ENCODE measurements at places on chromosomes 13 and 19. TPM values are rescaled to one million over a fixed set of nuclear protein-coding genes. Genes with fewer than 3 reads are reported as not detected.

DNA sequence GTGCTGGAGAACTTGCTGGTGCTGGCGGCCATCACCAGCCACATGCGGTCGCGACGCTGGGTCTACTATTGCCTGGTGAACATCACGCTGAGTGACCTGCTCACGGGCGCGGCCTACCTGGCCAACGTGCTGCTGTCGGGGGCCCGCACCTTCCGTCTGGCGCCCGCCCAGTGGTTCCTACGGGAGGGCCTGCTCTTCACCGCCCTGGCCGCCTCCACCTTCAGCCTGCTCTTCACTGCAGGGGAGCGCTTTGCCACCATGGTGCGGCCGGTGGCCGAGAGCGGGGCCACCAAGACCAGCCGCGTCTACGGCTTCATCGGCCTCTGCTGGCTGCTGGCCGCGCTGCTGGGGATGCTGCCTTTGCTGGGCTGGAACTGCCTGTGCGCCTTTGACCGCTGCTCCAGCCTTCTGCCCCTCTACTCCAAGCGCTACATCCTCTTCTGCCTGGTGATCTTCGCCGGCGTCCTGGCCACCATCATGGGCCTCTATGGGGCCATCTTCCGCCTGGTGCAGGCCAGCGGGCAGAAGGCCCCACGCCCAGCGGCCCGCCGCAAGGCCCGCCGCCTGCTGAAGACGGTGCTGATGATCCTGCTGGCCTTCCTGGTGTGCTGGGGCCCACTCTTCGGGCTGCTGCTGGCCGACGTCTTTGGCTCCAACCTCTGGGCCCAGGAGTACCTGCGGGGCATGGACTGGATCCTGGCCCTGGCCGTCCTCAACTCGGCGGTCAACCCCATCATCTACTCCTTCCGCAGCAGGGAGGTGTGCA is 587 bp downstream of the S1PR4 start:
- no peaks in the 10 kb centered on the region for H3K36me3 ChIP-seq
- H3K4me3 ChIP-seq, result no peak overlapping the region
- no peaks in the 10 kb centered on the region for H3K4me1 ChIP-seq
- H3K27me3 ChIP-seq, result no peaks in the 10 kb centered on the region
- DNase-seq, result no peak

Gene C2CD4C
- total RNA-seq, result 2.4 TPM

GRCh38 chr19:38031423-38031770 is 124.4 kb downstream of the SIPA1L3 start:
- H3K4me1 ChIP-seq, result peaks cover 3% of the 10 kb centered on the region
- no peak overlapping the region for H3K4me3 ChIP-seq
- no peaks in the 10 kb centered on the region for H3K36me3 ChIP-seq
- no peak for DNase-seq
- no peaks in the 10 kb centered on the region for H3K27me3 ChIP-seq
- no peak overlapping the region for H3K27ac ChIP-seq

GRCh38 chr13:111963031-111963430 is 103.9 kb upstream of the SOX1 start:
- H3K4me1 ChIP-seq, result no peaks in the 10 kb centered on the region
- no peaks in the 10 kb centered on the region for H3K27me3 ChIP-seq
- H3K4me3 ChIP-seq, result no peak overlapping the region
- no peak overlapping the region for H3K27ac ChIP-seq

GRCh38 chr13:94369972-94370436 is 109.5 kb downstream of the DCT start:
- no peaks in the 10 kb centered on the region for H3K36me3 ChIP-seq
- no peak overlapping the region for H3K27ac ChIP-seq
- DNase-seq, result peak; percentile 26
- no peaks in the 10 kb centered on the region for H3K27me3 ChIP-seq
- H3K4me1 ChIP-seq, result no peaks in the 10 kb centered on the region

Gene NECTIN2
- total RNA-seq, result 101 TPM

Gene SIGLECL1
- not detected for total RNA-seq

GRCh38 chr13:51523082-51523518 is 61.2 kb upstream of the WDFY2 start:
- no peaks in the 10 kb centered on the region for H3K27me3 ChIP-seq
- H3K4me3 ChIP-seq, result no peak overlapping the region
- peak overlapping the region; percentile 36 for H3K27ac ChIP-seq
- peak; percentile 37 for DNase-seq
- H3K4me1 ChIP-seq, result no peaks in the 10 kb centered on the region

Gene SULT2B1
- total RNA-seq, result not detected

Gene KLK15
- not detected for total RNA-seq

DNA sequence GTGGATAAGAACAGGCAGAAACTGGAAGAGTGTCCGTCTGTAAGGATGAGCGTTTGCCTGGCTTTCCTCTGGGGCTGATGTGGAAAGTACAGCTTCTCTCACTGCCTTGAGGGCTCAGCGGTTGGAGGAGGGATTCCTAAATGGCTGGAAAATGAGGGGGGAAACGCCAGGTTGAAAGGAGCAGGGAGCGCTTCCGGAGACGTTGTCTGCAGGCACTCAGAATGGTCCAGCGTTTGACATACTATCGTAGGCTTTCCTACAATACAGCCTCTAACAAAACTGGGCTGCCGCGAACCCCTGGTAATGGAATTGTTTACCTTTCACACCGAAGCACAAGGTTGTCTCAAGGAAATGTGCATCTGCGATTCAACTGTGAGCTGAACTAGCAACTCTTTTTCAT is 39.9 kb downstream of the MRPL57 start:
- DNase-seq, result no peak
- no peak overlapping the region for H3K4me3 ChIP-seq
- H3K27me3 ChIP-seq, result no peaks in the 10 kb centered on the region
- H3K36me3 ChIP-seq, result no peaks in the 10 kb centered on the region
- no peaks in the 10 kb centered on the region for H3K4me1 ChIP-seq
- no peak overlapping the region for H3K27ac ChIP-seq

DNA sequence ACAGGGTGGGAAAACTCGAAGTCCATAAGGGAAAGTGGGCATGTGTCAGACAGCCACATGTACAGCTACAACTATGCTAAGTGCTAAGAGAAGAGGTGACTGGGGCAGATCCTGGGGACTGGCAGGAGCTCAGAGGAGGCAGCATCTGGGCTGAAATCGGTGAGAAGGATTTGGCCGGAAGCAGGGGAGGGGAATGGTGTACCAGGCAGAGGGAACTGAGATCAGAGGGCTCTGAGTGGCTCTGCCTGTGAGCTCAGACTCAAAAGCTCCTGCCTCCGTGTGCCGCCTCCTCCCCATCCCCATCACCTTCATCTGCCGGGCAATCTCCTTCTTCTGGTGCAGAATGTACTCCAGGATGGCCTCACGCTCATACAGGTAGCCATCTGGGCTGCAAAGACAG is 21.8 kb downstream of the NOSIP start:
- H3K36me3 ChIP-seq, result no peaks in the 10 kb centered on the region
- no peaks in the 10 kb centered on the region for H3K4me1 ChIP-seq
- no peak for DNase-seq
- no peak overlapping the region for H3K4me3 ChIP-seq
- H3K27ac ChIP-seq, result no peak overlapping the region

DNA sequence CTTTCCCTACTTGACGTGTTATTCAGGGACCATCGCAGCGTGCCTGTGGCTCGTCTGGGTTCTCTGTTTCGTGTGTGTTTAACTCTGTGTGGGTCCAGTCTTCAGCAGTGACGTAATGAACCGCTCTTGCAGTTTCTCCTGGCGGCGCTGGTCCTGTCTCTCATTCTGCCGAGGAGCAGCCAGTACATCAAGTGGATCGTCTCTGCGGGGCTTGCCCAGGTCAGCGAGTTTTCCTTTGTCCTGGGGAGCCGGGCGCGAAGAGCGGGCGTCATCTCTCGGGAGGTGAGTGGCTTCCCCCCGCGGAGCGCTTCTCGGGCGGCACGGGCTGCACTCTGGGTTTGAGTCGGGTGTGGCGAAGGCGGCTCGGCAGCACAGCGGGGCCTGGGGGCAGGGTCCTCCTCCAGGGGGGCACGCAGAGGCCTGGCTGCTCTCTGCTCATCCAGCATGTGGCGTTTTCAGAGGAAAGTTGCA is 36.3 kb upstream of the TFDP1 start:
- H3K27me3 ChIP-seq, result no peaks in the 10 kb centered on the region
- DNase-seq, result no peak
- H3K4me3 ChIP-seq, result no peak overlapping the region
- peaks cover 21% of the 10 kb centered on the region for H3K4me1 ChIP-seq

DNA sequence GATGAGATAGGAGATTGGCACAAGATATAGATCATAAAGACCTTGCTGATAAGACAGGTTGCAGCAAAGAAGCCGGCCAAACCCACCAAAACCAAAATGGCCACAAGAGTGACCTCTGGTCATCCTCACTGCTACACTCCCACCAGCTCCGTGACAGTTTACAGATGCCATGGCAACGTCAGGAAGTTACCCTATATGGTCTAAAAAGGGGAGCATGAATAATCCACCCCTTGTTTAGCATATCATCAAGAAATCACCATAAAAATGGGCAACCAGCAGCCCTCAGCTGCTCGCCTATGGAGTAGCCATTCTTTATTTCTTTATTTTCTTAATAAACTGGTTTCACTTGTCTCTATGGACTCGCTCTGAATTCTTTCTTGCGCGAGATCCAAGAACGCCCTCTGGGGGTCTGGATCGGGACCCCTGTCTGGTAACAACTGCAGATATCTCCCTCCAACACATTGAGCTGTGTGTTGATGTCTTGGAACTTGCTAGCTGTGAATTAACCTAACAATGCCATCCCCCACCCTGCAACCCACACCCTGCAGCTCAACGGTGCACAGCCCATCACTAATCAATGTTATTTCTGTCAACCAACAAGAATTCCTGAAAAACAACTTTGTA is 27.1 kb upstream of the GRTP1 start:
- H3K27me3 ChIP-seq, result no peaks in the 10 kb centered on the region
- DNase-seq, result no peak
- H3K27ac ChIP-seq, result no peak overlapping the region
- H3K4me3 ChIP-seq, result no peak overlapping the region
- H3K4me1 ChIP-seq, result no peaks in the 10 kb centered on the region

DNA sequence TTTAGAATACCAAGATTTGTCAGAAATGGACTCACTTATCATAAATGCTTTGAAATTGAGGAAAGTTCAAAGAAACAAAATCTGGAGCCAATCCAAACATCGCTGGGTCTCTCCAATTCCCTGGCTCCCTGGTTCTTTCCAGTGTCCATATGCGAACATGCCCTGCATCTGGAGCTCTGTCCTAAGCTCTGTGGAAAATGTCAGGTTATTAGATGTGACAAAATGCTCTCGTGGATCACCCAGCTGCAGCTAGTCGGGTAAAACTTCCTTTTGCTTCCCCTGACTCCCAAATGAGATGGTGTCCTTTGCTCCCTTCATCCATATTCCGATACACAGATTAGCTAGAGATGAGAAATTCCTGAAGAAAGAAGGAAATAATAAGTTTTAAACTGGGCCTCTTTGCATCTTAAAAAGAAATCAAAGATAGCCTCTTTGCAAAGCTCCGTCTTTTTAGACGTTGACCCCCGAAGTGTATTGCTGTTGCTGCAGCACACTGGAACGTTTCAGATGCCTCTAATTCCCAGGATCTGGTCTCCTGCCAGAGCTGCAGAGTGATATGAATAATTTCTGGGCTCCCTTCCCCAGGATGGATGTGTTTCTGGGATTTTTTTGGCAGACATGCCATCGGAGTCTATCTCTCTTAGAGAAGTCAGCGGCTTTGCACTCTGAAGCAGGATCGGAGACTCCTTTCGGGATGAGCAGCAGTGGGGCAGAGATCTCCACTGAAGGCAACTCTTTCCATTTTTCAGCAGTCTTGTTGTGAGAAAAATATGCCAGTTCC is 102.9 kb downstream of the TEX26 start:
- no peak overlapping the region for H3K27ac ChIP-seq
- DNase-seq, result peak; percentile 33
- H3K36me3 ChIP-seq, result no peaks in the 10 kb centered on the region
- no peaks in the 10 kb centered on the region for H3K27me3 ChIP-seq
- no peak overlapping the region for H3K4me3 ChIP-seq

Gene SCN1B
- 0.59 TPM for total RNA-seq

GRCh38 chr13:51778392-51778791 is 25.6 kb downstream of the DHRS12 start:
- H3K4me1 ChIP-seq, result no peaks in the 10 kb centered on the region
- no peaks in the 10 kb centered on the region for H3K27me3 ChIP-seq
- H3K4me3 ChIP-seq, result no peak overlapping the region
- DNase-seq, result no peak
- no peak overlapping the region for H3K27ac ChIP-seq
- H3K36me3 ChIP-seq, result no peaks in the 10 kb centered on the region

Gene TIMM13
- total RNA-seq, result 31.8 TPM

GRCh38 chr13:98664047-98664446 is 87.1 kb upstream of the STK24 start:
- no peaks in the 10 kb centered on the region for H3K36me3 ChIP-seq
- DNase-seq, result no peak
- H3K27ac ChIP-seq, result no peak overlapping the region
- no peak overlapping the region for H3K4me3 ChIP-seq

- H3K27ac ChIP-seq, result no peak overlapping the region
- no peak for DNase-seq
- H3K27me3 ChIP-seq, result no peaks in the 10 kb centered on the region
These were observed 3.8 kb downstream of the SBSN start for GRCh38 chr19:35524181-35524837.

- no peaks in the 10 kb centered on the region for H3K36me3 ChIP-seq
- no peak for DNase-seq
- H3K4me3 ChIP-seq, result no peak overlapping the region
These were observed 3.1 kb upstream of the PTPRH start for GRCh38 chr19:55212447-55212846.

Gene TEX101
- total RNA-seq, result not detected

- no peak overlapping the region for H3K27ac ChIP-seq
- H3K4me1 ChIP-seq, result peaks cover 16% of the 10 kb centered on the region
- no peak overlapping the region for H3K4me3 ChIP-seq
- no peak for DNase-seq
- no peaks in the 10 kb centered on the region for H3K36me3 ChIP-seq
- H3K27me3 ChIP-seq, result no peaks in the 10 kb centered on the region
These were observed 49.2 kb downstream of the LATS2 start for GRCh38 chr13:21012211-21012610.

DNA sequence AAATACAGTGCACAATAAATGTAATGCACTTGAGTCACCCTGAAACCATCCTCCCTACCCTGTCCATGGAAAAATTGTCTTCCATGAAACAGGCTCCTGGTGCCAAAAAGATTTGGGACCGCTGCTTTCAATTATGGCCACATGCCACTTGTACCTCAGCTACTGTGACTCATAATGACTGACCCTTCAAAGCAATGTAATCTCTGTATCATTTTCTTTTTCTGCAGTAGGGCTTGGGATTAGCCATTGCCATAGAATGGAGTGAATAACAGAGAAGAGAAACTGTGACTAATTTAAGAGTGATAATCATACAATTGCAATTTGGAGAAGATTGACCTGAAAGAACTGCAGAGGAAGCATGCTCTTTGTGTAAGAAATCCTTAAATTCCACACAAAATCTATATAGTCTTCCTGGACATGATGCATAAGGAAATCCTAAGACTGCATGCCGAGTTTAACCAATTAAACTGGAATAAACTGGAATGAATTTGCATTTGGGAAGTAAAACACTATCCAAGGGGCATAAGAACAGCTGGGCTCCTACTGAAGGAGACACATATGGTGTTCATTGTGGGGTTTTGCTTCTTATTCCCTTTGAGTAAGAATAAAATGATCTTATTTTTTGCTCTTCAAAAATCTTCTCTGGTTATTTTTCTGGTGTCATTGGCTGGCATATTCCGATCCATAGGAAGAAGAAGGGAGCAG is 59.5 kb upstream of the SLC7A1 start:
- H3K27ac ChIP-seq, result no peak overlapping the region
- no peaks in the 10 kb centered on the region for H3K4me1 ChIP-seq
- DNase-seq, result no peak

Gene PRTN3
- total RNA-seq, result not detected

Gene FAM124A
- 6.7 TPM for total RNA-seq
